ENCODE measurements at places on chromosomes 1 and 21.
A peak's percentile ranks its signal among the peaks of the same experiment; 100 is the strongest.

DNA sequence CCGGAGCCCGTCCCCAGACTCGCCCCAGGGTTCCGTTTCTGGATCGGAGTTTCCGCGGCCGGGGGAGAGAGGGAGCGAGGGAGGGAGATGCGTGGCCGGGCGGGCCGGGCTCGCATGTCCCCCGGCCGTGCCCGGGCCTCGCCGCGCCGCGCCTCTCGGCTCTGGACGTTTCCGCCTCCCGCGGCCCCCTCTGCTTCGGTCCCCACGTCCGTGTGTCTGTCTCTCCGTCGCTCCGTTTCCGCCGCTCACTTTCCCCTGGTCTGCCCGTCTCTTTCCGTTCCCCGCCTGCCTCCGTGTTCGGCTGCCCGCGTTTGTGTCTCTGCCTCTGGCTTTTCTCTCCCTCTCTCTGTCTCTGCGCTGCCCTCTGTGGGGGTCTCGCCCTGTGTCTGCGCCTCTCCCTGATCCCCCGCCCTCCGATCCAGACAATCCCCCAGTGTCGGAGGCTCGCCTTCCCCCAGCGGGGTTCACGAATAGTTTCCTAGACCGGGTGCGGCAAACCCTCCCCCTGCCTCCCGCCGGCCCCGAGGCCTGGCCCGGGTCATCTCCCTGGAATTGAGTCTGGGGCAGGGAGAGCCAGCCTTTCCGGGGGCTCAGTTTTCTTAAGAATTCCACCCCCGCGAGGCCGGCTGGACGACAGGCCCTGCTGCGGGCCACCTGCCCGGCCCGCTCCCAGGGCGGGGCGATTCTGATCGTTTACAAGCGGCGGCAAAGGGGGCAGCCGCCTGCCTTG is 735 bp downstream of the NBL1 start:
- DNase-seq = peak; percentile 32

GRCh38 chr1:56326056-56326455 is 253.3 kb downstream of the PLPP3 start:
- DNase-seq = no peak

GRCh38 chr1:202835548-202836072 is 24.9 kb downstream of the PCAT6 start:
- no peak for DNase-seq

DNA sequence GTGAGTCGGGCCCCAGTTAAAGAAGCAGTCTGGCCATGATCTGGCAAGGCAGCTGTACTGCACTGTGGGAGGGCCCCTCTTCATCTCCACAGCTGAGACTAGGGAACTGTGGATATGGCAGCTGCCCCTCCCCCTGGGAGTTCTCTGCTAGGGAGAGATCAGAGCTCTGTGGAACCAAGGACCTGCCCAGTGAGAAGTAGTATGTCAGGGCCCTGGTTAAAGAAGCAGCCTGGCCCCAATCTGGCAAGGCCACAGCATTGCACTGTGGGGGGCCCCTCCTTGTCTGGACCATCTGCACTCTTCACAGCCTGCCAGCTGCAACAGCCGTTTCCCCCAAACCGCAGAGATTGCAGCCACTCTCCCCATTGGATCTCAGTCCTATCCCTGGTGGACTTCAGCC is 208.5 kb downstream of the DNAH14 start:
- DNase-seq = peak; percentile 39

GRCh38 chr1:169699707-169700106 is 11.7 kb downstream of the SELL start:
- no peak for DNase-seq

GRCh38 chr1:45493116-45493697 is 2.2 kb upstream of the TESK2 start:
- DNase-seq = peak; percentile 70

DNA sequence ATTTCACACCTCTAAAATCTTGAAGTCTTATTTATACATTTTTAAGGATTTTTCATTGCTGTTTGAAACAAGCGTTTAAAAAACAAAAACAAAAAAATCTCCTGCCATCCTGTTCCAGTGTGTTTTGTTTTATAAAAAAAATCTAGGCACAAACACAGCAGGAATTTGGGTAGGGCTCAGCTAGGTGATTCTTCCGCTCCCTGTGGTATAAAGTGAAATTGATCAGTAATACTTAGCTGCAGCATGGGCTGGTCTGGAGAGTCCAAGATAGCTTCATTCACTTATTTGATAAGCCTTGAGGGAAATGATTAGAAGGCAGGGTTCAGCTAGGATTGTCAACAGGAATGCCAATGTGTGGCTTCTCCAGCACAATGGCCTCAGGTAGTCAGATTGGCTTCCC is 25.7 kb downstream of the ATF3 start:
- no peak for DNase-seq

- peak; percentile 61 for DNase-seq
Observed at GRCh38 chr1:119285482-119285881, 83.1 kb upstream of the HAO2 start.

DNA sequence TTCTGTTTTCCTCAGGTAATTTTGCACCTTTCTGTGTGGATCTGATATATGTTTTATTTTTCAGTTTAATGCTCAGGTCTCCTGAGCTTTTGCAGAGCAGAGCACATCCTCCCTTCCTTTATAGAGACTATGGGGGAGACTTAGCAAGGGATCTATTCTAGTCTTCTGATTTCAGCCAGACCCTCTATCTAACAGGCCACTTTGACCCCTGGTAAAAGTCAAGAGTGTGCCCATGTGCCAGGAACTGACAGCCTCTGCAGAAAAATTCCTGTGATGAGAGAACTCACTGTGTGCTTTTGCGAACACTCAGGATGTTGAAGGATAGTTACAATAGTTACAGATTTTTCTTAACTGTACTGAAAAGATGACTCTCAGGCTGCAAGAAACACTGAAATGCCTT is 123.3 kb downstream of the NOS1AP start:
- DNase-seq = no peak

DNA sequence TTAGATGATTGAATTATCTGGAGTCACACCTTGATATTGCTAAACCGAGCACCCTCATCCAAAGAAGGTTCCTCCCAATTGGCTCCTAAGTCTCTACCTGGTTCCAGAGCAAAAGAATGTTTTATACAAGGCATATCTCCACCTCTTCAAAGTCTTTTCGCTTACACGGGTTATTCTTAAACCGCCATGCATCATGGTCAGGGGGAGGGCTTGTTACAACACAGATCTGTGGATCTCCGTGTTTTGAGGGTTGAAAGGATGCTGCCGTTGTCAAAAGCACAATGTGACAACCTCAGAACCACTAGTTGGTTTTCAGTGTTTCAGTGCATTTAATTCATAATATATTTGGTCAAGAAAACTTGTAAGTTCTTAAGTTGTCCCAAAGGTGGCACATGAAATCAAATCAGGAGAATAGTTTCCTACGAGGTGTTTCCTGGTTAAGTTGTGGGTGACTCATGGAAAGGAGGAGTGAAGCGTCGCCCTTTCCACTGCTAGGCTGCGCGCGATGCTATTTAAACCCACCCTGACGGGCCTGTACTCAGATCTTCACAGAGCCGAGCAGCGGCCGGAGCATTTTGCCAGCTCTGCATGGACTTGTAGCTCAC is 1531.6 kb upstream of the TPTE start:
- no peak for DNase-seq

DNA sequence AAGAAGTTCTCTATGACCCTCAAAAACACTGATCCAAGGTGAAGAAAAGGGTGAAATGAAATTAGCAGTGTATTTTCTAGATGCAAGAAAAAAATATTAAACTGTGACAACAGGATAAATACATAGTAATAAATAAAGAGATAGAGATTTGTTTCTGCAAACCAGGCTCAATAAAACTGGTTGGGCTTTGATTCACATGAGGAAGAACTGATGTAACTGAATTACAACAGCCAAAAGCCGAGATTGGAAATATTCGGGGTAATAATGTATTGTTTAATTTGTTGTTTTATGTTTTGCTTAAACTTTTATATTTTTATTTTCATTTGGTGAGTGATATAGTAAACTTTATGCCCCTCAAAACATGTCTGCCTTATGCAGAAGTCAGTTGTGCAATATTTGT is 285.0 kb downstream of the BRINP3 start:
- no peak for DNase-seq

GRCh38 chr21:28608646-28609045 is 384.0 kb downstream of the LTN1 start:
- DNase-seq = peak; percentile 39

DNA sequence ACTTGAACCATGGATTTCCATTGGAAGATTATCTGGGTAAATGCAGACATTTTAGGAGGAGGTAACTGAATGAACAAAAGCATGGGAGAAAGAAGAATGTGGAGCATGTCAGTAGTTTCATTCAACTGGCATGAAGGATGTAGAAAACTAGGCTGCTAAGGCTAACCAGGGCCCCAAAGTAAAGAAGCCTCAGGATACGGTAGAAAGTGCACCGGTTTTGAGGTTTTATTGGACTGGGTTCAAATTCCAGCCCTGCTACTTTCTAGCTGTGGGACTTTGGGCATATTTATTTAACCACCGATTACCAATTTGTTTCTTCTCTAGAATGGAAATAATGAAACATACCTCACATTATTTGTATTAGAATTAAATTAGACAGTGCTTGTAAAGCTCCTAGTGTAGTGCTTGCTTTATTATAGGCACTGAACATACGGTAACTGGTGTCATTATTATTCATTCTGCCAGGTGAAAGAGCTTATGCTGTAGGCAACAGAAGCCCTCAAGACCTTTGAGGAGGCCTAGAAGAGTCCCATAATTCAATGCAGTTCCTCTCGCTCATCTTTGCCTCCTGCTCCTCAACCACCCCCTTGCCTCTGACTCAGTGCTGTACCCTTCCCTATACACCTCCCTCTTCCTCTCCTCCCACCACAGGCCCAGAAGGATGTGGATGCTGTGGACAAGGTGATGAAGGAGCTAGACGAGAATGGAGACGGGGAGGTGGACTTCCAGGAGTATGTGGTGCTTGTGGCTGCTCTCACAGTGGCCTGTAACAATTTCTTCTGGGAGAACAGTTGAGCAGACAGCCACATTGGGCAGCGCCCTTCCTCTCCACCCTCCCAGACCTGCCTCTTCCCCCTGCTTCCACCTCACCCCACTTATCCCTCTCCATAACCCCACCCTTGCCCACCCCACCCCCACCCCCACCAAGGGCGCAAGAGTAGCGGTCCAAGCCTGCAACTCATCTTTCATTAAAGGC is 2.5 kb upstream of the CHTOP start:
- DNase-seq = no peak

DNA sequence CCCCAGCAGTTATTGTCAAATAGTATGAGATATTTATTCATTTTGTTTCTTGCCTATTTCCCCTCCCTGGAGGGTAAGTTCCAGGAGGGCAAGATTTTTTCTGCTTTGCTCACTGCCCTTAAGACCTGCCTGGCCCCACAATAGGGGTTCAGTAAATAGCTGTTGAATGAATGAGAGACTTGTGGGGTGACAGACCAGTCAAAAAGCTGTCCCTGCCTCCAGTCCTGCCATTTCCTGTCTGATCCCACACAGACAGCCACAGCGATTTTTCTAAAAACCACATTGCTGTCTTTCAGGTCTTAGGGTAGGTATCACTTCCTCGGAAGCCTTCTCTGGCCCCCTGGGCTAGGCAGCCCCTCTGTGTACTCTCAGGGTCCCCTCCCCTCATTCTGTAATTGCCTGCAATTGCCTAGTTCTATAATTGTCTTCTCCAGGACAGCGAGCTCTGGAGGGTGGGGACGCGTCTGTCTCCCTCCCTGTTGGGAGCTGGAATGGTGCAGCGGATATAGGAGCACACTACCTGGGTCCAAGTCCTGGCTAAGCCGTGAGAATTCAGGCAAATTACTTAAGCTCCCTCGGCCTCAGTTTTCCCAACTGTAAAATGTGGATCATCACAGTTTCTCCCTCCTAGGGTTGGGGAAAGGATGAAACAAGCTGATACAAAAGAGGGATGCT is 1.8 kb upstream of the EXTL1 start:
- peak; percentile 65 for DNase-seq

GRCh38 chr1:199399996-199400724 is 627.4 kb upstream of the NR5A2 start:
- no peak for DNase-seq

- DNase-seq = no peak
Observed at GRCh38 chr1:62926681-62927252, 142.8 kb downstream of the ATG4C start.

- DNase-seq = no peak
Observed at GRCh38 chr1:119226913-119227312, 86.5 kb upstream of the WARS2 start.

GRCh38 chr1:40404670-40405462 is 31.3 kb downstream of the SMAP2 start:
- peak; percentile 59 for DNase-seq

GRCh38 chr1:208559597-208560329 is 315.6 kb upstream of the PLXNA2 start:
- DNase-seq = no peak

DNA sequence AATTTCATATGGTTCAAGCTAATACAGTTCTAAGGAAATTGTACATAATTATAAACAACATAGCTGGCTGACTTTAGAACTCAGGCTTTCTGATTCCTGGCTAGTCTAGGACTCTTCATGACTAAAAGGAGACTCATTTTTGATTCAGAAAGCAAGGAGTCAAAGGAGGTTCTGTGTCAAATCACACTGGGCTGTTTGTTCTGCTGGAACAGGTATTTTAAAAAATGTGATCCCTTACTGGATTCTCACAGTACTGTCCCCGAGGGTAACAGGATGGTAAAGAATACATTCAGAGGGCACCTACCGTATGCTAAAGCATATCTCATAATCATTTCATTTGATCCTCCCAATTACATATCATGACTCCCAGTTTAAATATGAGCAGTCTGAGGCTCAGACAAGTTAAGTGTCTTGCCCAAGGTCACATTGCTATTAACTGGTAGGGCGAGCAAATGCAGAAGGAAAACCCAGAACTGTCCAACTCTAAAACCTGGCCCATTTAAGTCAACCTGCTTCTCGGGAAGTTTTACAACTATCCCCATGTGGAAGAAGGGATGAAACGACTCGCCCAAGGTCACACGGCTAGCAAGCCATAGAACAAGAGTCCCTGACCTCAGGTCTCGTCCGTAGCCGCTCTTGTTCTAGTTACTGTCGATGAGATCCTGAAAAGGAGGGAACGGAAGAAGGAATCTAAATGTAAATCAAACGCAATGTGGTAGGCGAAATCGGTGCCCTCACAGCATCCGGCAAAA is 675 bp downstream of the MYSM1 start:
- peak; percentile 33 for DNase-seq

GRCh38 chr1:117034791-117035290 is 25.3 kb upstream of the TTF2 start:
- no peak for DNase-seq

DNA sequence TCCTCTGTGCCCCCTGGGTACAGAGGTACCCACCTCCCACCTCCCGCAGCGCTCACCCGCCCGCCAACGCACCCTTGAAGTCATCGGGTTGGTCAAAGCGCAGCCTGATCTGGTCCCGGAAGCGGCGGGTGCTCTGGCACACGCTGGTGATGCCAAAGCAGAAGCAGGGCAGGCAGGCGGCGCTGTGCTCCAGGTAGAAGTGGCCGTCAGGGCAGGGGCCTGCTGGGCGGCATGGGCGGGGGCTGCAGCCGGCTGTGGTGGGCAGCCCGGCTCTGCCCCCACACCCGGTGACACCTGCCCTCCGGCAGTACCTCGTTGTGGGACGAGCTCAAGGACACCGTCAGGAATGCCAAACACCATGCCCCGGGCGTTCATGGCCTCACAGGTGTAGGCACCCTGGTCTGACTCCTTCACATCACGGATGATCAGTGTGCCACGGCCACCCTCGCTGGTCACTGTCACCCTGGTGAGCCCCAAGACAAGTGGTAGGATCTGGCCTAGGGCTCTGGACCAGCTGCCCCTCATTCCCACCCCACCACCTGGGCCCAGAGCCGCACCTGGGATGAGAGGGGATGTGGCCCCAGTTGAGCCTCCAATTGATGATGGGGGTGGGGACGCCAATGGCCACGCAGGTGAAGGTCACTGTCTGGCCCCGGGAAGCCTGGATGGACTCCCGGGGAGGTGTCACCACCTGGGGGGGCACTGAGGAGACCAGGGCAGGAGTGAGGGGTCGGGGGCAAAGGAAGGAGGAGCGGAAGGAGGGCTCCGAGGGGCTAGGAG is 52.5 kb downstream of the HSPG2 start:
- no peak for DNase-seq

All from myocyte (in vitro differentiated cells).